ENCODE measurements at places on chromosomes 1 and 21. TPM values are rescaled to one million over a fixed set of nuclear protein-coding genes. Genes with fewer than 3 reads are reported as not detected.

DNA sequence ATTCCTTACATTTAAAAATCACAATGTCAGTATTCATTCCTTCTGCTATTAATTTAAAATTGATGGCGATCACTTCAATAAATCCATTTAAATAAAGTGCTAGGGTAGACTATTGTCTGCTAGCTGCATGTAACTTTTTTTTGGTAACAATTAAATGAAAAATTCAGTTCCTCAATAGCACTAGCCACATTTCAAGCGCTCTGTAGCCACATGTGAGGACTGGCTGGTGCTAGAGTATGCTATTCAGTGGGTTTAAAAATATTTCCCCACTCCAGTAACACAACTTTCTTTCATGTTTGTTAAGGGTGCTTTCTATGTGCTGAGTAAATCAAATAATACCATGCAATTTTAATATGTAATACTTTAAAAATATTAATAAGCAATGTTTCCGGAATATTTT, 108.2 kb downstream of the LTN1 start:
- peaks cover 21% of the 10 kb centered on the region for H3K4me1 ChIP-seq
- H3K4me3 ChIP-seq: peak overlapping the region; percentile 99
- DNase-seq: no peak
- 0 out of 2 replicates have a peak, but pooled peaks cover 3% of the 10 kb centered on the region for H3K27me3 ChIP-seq

- no peak overlapping the region for H3K27ac ChIP-seq
- no peak overlapping the region for H3K4me3 ChIP-seq
- no peaks in the 10 kb centered on the region for H3K4me1 ChIP-seq
Measured at GRCh38 chr1:147565189-147565980, 24.1 kb downstream of the BCL9 start.

The LCE1A gene
- total RNA-seq: not detected

- H3K36me3 ChIP-seq: no peaks in the 10 kb centered on the region
- H3K4me1 ChIP-seq: peaks cover 7% of the 10 kb centered on the region
- peaks cover 11% of the 10 kb centered on the region for H3K27me3 ChIP-seq
Measured at GRCh38 chr1:147809236-147809635, 48.8 kb upstream of the GJA5 start.

DNA sequence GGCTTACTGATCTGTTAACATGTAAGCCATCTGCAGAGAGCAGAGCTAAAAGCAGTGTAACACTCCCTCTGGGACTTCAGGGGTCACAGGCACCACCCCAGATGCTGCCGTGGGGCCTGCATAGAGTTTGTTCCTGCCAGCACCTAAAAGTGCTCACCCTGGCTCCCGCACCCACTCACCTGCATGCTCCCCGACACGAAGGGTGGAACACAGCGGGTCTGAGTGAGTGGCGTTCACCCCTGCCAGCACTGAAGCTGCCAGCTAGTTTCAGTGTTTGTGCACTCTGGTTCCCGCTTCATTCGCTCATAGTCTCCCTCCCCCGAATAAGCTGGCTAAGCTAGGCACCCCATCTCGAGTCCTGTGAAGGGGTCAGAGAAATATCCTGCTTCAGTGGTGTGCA, 1681.0 kb downstream of the NCAM2 start:
- no peak for DNase-seq
- peaks cover 1% of the 10 kb centered on the region for H3K27me3 ChIP-seq
- H3K4me1 ChIP-seq: no peaks in the 10 kb centered on the region
- H3K36me3 ChIP-seq: no peaks in the 10 kb centered on the region

- peaks cover 18% of the 10 kb centered on the region for H3K27me3 ChIP-seq
- H3K4me1 ChIP-seq: peaks cover 52% of the 10 kb centered on the region
- no peak for DNase-seq
- no peak overlapping the region for H3K27ac ChIP-seq
- peaks cover 8% of the 10 kb centered on the region for H3K36me3 ChIP-seq
Measured at GRCh38 chr1:55232448-55233144, 17.4 kb upstream of the USP24 start.

DNA sequence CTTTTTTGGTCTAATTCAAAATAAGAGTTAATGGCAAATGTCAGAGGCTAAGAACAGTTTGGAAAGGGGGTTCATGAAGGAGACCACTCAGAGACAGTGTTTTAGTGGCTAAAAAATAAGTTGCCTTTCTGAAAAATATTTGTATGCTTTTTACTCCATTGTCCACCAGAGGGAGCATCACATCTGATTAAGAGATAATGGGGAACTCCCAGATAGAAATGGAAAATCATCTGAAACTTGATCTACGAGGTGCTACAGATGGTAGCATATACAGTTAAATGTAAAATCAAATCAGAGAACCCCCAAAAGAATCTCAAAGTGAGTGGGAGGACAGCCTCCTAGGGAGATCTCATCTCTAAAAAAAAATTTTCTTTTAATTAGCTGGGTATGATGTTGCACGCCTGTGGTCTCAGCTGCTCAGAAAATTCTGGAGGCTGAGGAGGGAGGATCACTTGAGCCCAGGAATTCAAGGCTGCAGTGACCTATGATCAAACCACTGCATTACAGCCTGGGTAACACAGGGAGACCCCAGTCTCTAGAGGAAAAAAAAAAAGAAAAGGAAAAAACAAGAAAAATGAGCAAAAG, 9.7 kb downstream of the SMYD3 start:
- DNase-seq: peak; percentile 71
- peaks cover 8% of the 10 kb centered on the region for H3K36me3 ChIP-seq
- no peak overlapping the region for H3K4me3 ChIP-seq
- peaks cover 33% of the 10 kb centered on the region for H3K4me1 ChIP-seq

The NR1I3 gene
- total RNA-seq: not detected

DNA sequence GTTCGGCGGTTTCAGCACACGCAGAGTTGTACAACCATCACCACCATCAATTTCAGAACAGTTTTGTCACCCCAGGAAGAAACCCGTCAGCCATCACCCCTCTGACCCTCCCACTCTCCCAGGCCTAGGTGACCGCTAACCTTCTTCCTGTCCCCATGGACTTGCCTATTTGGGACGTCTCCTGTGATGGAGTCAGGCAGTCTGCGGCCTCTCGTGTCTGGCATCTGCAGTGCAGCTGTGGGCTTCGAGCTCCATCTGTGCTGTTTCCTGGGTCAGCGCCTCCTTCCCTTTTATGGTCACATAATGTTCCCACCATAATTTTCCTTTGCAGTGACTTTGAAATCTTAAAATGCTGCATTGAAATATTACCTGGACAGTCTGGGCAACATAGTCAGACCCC, 24.4 kb downstream of the SLC45A1 start:
- H3K4me3 ChIP-seq: peak overlapping the region; percentile 38
- DNase-seq: peak; percentile 68
- H3K27me3 ChIP-seq: peaks cover 6% of the 10 kb centered on the region
- peak overlapping the region; percentile 92 for H3K27ac ChIP-seq

The KRTAP19-1 gene
- not detected for total RNA-seq

Measured in HFFc6 (cell line).